Colonic mucosa (tissue), 4 donors: ENCODE measurements at places on chromosomes 7 and 10. TPM values are rescaled to one million over a fixed set of nuclear protein-coding genes. Genes with fewer than 3 reads are reported as not detected.

Gene VSTM2A
- 4.2 TPM for total RNA-seq

DNA sequence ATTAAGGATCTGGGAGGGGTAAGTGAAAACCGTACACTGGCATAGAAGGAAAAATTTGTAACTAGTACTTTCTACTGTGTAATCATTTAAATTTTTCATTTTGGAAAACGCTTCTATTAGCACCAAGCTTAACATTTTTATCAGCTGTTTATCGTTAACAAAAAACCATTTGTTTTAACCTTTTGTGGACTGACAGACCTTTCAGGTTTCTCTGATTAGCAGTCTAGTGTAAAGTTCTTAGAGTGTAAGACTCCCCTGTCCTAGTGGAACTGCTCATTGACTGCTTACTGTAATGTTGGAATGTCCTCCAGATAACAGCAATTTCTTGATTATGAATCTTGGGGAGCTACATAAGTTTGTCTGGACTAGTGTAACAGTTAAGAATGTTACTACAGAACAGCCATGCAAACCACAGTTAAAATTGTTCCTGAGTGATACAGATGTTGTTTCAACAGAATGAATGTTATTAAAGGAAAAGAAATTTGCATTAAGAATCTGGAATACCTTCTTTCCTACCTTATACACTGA, 2.0 kb downstream of the DBF4 start:
- no peak overlapping the region for H3K4me3 ChIP-seq
- no peak for DNase-seq
- H3K36me3 ChIP-seq, result no peaks in the 10 kb centered on the region
- H3K27ac ChIP-seq, result no peak overlapping the region

Gene EPO
- total RNA-seq, result not detected

Gene TMEM176A
- 170 TPM for total RNA-seq

DNA sequence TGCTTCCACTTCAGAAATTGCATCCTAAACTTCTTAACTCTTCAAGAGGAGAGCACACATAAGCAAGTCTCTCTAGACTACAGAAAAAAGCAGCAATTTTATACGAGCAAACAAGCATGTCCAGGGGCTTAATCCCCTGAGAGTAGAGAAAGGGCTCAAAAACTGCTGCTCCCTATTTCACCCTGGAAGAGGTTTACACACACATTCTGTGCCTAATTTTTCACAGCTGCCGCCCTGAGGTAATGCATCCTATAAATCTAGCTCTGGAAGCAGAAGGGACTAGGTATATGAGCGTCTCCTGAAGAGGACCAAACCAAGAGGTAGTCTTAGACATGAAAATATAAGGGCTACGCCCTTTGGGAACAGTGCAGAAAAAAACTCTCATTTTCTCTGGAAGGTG, 73.1 kb downstream of the CRPPA start:
- H3K27ac ChIP-seq, result no peak overlapping the region
- no peaks in the 10 kb centered on the region for H3K27me3 ChIP-seq
- no peaks in the 10 kb centered on the region for H3K36me3 ChIP-seq
- no peaks in the 10 kb centered on the region for H3K4me1 ChIP-seq
- DNase-seq, result no peak

DNA sequence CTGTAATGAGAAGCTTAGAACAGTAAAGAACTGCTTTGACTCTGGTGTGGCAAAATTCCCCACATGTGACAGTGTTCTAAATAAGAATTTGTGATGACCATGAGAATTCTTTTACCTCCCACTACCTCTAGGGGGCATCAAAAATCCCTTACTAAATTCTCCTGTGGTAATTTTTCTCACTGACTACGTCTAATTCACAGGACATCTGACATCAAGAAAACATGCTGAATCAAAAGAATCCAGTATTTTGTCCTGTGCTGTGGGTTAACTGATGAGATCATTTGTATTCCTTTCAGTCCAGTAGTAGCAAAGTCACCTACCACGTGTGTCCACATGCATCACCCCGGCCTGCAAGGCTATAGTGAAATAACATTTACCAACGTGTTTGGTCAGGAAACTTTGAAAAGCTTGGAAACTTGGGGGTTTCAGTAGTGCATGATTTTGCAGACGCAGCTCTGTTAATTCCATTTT, 103.8 kb downstream of the ATE1 start:
- no peak for DNase-seq
- no peak overlapping the region for H3K4me3 ChIP-seq
- H3K36me3 ChIP-seq, result no peaks in the 10 kb centered on the region
- H3K27me3 ChIP-seq, result no peaks in the 10 kb centered on the region

- H3K27ac ChIP-seq, result no peak overlapping the region
- H3K27me3 ChIP-seq, result no peaks in the 10 kb centered on the region
- no peaks in the 10 kb centered on the region for H3K4me1 ChIP-seq
- DNase-seq, result no peak
- no peak overlapping the region for H3K4me3 ChIP-seq
These were observed 52.1 kb downstream of the ST7 start for GRCh38 chr7:117005449-117005848.

DNA sequence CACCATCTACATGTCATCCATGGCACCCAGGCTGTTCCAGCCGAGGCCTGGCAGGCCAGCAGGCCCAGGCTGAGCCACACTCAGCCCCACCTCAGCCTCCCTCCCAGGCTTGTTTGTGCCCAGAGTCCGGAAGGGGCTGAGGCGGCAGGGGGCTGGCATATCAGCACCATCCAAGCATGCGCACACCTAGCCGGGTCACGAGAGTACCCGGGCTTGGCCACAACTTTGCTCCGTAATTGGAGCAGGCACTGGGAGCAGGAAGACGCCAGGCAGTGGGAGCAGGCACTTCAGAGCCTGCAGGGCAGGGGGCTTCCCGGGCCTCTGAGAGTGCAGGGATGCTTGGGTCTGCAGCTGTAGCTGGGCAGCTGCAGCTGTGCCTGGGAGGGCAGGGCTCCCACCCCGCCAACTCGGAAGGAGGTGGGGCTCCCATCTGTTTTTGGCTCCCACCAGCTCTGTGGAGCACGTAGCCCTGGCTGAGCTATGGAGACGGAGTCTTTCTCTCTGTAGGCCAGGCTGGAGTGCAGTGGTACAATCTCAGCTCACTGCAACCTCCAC, 15.2 kb upstream of the TSPAN15 start:
- peaks cover 7% of the 10 kb centered on the region for H3K4me1 ChIP-seq
- no peaks in the 10 kb centered on the region for H3K27me3 ChIP-seq
- no peaks in the 10 kb centered on the region for H3K36me3 ChIP-seq
- H3K4me3 ChIP-seq, result no peak overlapping the region
- H3K27ac ChIP-seq, result no peak overlapping the region
- no peak for DNase-seq

- no peak overlapping the region for H3K27ac ChIP-seq
- peaks cover 4% of the 10 kb centered on the region for H3K4me1 ChIP-seq
- no peaks in the 10 kb centered on the region for H3K36me3 ChIP-seq
- H3K4me3 ChIP-seq, result no peak overlapping the region
These were observed 155.2 kb upstream of the BMPER start for GRCh38 chr7:33750177-33750576.

DNA sequence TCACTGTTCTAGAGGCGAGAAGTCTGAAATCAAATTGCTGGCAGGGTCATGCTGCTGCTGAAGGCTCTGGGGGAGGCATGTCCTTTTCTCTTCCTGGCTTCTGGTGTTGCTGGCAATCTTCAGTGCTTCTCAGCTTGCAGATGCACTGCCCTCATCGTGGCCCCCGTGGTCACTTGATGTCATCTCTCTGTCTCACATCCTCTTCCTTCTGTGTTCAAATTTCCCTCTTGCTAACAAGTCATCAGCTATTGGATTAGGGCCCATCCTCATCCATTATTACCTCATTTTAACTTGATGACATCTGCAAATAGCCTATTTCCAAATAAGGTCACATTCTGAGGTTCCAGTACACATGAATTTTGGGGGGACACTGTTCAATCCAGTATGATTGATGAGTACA, 36.6 kb upstream of the SRGN start:
- H3K4me3 ChIP-seq, result no peak overlapping the region
- no peak for DNase-seq
- H3K27ac ChIP-seq, result no peak overlapping the region
- H3K36me3 ChIP-seq, result no peaks in the 10 kb centered on the region
- no peaks in the 10 kb centered on the region for H3K27me3 ChIP-seq
- no peaks in the 10 kb centered on the region for H3K4me1 ChIP-seq

DNA sequence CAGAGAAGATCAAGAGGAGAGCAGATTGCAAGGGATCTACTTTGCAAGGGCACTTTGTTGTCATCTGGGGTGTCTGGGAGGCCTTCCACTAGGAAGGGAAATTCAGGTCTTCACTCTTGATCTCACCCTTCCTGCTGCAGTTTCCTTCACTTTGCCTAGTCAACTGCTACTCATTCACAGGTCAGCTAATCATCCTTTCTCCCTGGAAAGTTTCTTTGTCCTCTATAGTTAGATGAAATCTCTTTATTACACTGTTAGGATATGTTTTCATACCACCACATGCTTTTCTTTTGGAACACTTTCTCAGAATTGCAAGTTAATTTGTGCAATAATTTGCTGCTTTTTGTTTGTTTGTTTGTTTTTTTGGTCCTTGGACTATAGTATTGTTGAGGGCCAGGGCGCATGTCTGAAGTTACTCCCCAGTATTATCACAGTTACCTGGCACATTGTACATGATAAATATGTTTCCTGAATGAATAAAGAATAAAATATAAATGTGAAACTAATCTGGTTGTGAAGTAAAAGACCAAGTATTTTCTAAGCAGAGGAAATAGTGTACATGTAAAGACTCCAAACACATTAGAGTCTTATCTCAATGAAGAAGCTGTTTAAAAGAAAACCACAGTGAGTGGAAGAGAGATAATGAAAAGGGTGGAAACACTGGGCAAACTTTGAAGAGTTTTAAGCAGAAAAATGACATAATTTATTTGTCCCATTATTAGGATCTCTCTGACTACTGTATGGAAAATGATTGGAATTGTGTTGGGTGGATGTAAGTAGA, 139.9 kb upstream of the DGKB start:
- H3K36me3 ChIP-seq, result no peaks in the 10 kb centered on the region
- no peaks in the 10 kb centered on the region for H3K27me3 ChIP-seq
- no peak overlapping the region for H3K27ac ChIP-seq
- H3K4me1 ChIP-seq, result no peaks in the 10 kb centered on the region
- no peak for DNase-seq
- H3K4me3 ChIP-seq, result no peak overlapping the region

Gene GSTO2
- 12.8 TPM for total RNA-seq

DNA sequence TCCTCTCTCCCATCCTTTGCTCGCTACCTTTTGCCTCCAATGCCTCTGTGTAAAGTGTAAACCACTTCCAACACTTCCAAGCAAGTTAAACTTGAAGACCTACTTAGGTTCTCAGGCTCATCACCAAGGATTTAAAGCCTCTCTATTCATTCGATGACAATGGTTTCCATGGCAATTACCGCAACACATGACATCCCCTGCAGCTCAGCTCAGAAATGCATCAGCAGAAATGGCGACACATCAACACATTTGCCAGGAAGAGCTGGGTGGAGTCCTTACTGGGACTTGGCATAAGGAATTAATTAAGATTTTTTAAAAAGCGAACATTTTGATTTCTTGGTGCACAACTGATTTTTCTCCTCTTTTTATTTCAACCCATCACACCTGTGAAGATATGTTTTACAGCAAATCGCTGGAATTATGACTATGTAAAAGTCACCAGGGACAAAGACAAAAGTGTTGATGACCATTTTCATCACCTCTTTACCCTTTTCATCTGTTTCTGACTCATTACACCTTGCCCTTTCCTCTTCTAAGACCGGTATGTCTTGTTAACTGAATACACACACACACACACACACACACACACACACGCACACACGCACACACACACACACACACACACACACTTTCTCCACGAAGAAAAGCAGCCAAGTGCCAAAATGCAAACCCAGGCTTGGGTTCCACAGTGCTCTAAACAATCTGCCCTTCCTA, 453.4 kb upstream of the CELF2 start:
- H3K4me1 ChIP-seq, result no peaks in the 10 kb centered on the region
- no peak overlapping the region for H3K27ac ChIP-seq
- H3K4me3 ChIP-seq, result no peak overlapping the region
- no peaks in the 10 kb centered on the region for H3K36me3 ChIP-seq
- H3K27me3 ChIP-seq, result no peaks in the 10 kb centered on the region

DNA sequence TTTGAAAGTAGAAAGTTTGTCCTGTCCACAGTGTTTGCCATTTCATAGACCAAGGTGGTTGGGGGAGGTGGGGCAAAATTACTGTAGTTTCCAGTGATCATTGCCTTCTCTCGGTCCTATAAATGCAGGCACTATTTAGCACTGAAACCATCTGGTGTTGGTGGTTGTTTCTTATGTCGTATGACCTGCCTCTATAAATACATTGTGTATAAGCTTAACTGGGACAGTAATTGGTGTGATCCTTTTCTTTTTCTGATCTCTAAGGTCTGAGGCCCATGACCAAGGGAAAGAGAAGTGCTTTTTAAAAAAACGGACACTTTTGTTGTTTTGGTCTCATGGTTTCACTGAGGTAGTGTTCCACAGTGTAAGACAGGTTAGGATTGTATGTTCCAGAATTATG, 63.1 kb downstream of the AUTS2 start:
- no peak for DNase-seq
- no peak overlapping the region for H3K4me3 ChIP-seq
- H3K4me1 ChIP-seq, result no peaks in the 10 kb centered on the region
- H3K36me3 ChIP-seq, result no peaks in the 10 kb centered on the region
- H3K27ac ChIP-seq, result no peak overlapping the region
- no peaks in the 10 kb centered on the region for H3K27me3 ChIP-seq
